ENCODE measurements at places on chromosomes 12 and 14.

DNA sequence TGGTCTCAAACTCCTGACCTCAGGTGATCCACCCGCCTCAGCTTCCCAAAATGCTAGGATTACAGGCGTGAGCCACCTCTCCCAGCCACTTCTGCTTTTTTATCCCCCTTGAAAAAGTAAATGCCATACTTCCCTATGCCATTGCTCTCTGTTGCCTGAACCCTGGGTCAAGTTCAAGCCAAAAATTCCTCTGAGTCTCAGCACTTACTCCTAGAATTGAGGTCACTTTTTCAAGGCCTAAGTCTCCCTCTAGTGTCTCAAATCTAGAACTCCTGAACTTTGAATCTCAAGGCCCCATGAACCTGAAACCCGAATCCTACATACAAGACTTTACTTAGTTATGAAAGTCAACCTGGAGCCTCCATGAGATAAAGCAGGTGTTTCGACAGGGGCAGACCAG lies 1.4 kb upstream of the APOBEC1 start:
- DNase-seq, result no peak

- no peak for DNase-seq
These were observed 23.1 kb downstream of the BICDL1 start for GRCh38 chr12:120012067-120012621.

- DNase-seq, result no peak
These were observed 114.8 kb upstream of the FLRT2 start for GRCh38 chr14:85415015-85415712.

- peak; percentile 39 for DNase-seq
These were observed 31.9 kb downstream of the GUCY2C start for GRCh38 chr12:14664434-14665023.

DNA sequence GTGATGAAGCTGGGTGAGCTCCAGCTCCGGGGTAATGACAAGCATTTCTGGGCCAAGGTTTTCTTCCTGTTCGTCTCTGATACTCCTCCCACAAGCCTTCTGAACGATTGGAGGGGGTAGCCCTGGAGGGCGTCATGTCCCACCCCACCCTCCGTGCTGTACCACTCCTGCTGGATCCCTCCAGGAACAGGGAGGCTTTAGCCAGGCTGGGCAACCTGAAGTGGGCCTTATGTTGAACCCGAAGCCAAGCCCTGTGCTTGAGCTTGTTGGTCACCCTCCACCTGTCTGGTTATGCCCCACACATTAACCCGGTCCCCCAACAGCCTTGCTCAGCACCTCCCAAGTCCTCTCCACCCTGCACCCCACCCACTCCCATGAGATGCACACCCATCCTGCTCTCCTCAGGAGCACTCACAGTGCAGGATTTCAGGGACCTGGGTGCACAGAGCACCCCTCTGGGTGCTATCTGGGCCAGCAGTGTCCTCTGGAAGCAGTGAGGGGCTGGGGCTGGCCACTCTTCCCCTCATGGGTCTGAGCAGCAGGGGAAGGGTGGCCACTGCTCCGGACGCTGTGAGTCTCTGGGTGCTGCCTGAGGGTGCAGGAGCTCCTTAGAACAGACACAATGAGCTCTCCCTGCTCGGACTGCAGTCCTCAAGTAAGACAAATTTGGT lies 6.8 kb upstream of the KRT83 start:
- no peak for DNase-seq

DNA sequence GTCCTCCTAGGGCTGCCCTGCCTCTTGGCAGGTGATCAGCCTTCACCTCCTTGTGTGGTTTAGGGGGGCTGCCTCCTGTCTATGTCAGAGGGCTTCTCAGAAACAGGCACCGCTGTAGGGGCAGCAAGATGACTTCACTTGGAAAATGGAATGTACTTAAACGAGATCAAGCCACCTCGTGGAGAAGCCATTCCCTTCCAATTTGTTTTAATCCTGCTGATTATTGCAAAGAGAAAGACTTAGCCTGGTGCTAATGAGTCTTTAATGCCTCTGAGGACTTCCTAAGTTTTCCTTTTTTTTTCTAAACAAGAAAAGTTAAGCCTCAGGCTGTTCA lies 62.3 kb upstream of the RFLNA start:
- no peak for DNase-seq

GRCh38 chr12:40730281-40730680 lies 38.0 kb downstream of the CNTN1 start:
- DNase-seq, result no peak

GRCh38 chr12:52796839-52797528 lies 1.1 kb upstream of the KRT3 start:
- no peak for DNase-seq

DNA sequence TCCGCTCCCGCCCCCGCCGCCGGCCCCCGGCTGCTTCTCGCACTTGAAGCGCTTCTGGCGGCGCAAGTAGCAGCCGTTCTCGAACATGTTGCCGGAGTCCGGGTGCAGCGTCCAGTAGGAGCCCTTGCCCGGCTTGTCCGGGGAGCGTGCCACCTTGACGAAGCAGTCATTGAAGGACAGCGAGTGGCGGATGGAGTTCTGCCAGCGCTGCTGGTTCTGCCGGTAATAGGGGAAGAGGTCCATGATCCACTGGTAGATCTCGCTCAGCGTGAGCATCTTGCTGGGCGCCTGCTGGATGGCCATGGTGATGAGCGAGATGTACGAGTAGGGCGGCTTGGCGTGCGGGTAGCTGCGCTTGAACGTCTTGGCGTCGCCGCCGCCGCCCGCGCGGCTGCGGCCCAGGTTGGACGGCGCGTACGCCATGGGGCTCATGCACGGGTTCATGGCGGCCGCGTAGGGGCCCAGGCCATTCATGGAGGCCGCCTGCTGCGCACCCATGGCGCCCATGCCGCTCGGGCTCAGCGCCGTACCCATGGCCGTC lies 3.0 kb downstream of the FOXA1 start:
- no peak for DNase-seq

DNA sequence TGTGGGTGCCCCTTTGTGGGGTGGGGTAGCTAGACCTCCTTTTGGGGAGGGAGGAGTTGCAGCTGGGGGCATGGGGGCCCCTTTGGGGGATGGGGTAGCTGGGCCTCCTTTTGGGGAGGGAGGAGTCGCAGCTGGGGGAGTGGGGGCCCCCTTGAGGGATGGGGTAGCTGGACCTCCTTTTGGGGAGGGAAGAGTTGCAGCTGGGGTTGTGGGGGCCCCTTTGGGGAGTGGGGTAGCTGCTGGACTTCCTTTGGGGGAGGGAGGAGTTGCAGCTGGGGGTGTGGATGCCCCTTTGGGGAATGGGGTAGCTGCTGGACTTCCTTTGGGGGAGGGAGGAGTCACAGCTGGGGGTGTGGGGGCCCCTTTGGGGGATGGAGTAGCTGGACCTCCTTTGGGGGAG lies 7.0 kb downstream of the NACA start:
- no peak for DNase-seq

DNA sequence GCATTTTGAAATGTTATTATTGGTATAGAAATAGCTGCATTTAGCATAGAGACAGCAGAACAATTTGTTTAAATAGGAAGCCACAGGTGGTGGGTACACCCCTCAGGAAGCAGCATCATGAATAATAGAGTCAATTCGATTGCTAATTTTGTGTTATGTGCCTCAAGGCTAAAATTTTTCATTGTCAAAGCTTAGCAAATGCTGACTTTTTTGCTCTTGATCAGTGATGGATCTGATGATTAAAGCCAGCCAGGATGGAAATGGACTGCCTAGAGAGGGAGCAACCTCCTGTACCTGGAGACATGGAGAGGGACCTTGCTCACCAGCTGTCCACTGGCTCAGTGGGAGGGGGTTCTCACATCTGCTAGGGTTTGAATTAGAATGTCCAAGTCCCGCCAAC lies 4.5 kb upstream of the KRT8 start:
- no peak for DNase-seq

DNA sequence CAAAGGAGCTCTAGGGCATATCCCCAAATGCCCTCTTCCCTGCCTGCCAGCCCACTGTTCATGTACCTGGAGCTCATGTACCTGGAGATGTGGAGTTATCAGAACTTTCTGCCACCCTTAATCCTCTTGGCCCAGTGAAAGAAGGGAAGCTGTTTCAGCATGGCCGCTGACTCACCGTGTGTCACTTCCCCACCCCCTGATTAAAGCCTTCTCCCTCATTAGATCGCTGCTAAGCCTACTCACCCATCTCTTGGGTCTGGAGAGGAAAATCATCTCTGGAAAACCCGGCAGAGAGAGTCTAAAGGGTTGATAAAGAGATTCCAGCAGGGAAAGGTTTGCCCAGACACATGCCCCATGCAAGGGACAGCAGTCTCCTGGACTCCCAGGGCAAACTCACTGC lies 4.5 kb upstream of the LTBP2 start:
- DNase-seq, result no peak

DNA sequence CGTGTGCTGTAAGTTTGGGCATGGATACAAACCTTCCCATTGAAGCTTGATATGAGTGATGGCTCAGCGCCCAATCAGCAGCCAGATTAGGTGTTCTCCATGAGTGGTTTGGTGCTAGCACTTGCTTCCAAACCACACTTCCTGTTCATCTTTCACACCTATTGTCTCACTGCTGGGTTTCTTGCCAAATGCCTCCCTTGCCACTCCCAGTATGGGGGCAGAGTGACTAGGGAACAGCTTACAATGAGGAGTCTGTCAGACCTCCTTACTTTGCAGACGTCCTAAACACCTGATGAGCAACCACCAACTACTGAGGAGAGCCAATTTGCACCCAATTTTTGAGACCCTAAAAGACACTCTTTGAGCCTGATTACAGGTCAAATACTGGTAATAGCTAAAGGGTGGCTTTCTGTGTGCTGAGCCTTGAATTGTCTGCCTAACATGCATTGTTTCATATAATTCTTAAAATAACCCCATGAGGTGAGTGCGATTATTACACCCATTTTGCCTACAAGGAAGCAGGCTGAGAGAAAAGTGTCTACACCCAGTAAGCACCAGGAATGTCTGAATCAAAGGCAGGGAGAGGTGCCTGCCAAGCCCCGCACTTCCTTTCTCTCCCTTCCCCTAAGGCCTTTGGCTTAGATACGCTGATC lies 48.4 kb upstream of the FOS start:
- peak; percentile 70 for DNase-seq

DNA sequence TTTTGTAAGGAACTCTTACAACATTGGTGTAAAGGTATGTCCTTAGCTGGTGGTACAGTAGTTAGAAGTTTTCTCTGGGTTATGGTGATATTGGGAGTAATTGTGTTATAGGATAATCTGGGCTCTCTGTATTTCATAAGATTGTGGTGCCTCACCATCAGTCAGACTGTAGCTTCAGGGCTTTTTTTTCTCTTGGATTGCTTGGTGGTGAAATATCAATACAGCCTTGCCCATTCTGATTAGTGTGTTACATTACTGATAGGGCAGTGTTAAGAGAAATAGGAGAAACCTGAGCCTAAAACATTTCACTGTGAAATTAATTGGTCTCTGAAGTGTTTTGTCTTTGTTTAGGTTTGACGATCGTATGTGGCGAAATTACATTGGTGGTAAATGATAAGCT lies 71.0 kb downstream of the RCOR1 start:
- no peak for DNase-seq

GRCh38 chr14:85438481-85438942 lies 91.4 kb upstream of the FLRT2 start:
- no peak for DNase-seq

- DNase-seq, result no peak
These were observed 45.8 kb upstream of the ATP23 start for GRCh38 chr12:57895389-57896114.

Measured in NCI-H2107 (cell line).